ENCODE measurements at places on chromosomes 5 and 9.

- DNase-seq: peak; percentile 11
Measured at GRCh38 chr5:96663608-96664007, 1.4 kb downstream of the CAST start.

- no peak for DNase-seq
Measured at GRCh38 chr9:131465401-131465800, 37.3 kb upstream of the POMT1 start.

DNA sequence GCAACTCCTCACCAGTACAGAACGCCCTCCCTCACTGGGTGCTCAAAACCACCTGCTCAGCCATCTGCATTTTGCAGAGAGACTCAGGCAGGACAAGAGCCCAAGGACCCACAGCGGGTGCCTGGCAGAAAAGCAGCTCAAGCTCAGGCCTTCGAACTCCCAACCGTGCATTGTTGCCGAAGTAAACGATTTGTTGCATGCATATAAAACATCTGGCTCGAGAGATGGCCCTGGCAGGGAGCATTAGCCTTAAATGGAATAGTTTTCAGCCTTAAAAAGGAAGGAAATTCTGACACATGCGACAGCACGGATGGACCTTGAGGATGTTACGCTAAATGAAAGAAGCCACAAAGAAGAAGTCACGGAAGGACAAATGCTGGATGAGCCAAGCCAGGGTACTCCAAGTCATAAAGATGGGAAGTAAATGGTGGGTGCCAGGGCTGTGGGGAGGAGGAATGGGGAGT lies 160.4 kb upstream of the PHYKPL start:
- DNase-seq: no peak

- DNase-seq: no peak
Measured at GRCh38 chr9:128252317-128253139, 23.3 kb downstream of the GOLGA2 start.

GRCh38 chr9:8751406-8751930 lies 951.9 kb upstream of the DMAC1 start:
- no peak for DNase-seq
